ENCODE measurements at places on chromosomes 5 and 9. TPM values are rescaled to one million over a fixed set of nuclear protein-coding genes. Genes with fewer than 3 reads are reported as not detected.

Gene TLR4
- 1.5 TPM for polyA plus RNA-seq

Gene TLX3
- not detected for polyA plus RNA-seq

Gene FLT4
- 3.7 TPM for polyA plus RNA-seq

Gene PCDHA3
- 0.03 TPM for polyA plus RNA-seq

Gene THBS4
- 18.6 TPM for polyA plus RNA-seq

Gene PNPLA7
- polyA plus RNA-seq = 3.9 TPM

Gene AQP7
- 8.6 TPM for polyA plus RNA-seq

Gene SPTAN1
- 26.4 TPM for polyA plus RNA-seq

Gene PCDH12
- 1.4 TPM for polyA plus RNA-seq

Gene DNAJA1
- polyA plus RNA-seq = 135 TPM

Gene GRAMD2B
- 3.8 TPM for polyA plus RNA-seq

Gene CAMK2A
- polyA plus RNA-seq = 49.6 TPM
